ENCODE measurements at places on chromosomes 11 and 22.

- no peak for DNase-seq
These were observed 146.0 kb upstream of the TBCEL start for GRCh38 chr11:120877746-120878365.

- DNase-seq: no peak
These were observed 926 bp upstream of the GALR3 start for GRCh38 chr22:37822079-37822833.

DNA sequence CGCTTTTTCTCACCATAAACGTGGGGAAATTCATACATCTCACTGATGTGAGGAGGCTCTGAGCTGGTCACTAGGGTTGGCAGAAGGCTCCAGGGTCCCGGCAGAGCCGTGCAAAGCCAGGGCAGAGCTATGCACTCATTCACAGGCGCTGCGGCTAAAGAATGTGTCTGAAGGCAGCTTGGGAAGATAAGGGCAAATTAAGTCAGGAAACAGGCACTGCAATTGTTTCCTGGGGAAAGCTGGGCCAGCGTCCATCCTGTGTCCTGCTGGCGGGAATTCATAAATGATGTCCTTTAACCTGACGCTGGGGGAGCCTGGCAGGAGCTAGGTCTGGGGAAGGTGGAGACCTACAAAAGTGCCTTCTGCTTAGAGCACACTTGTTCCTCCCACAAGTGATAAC, 27.6 kb downstream of the PKNOX2 start:
- DNase-seq: no peak

- DNase-seq: no peak
These were observed 6.2 kb downstream of the AMOTL1 start for GRCh38 chr11:94774345-94774744.

GRCh38 chr22:24355574-24355973, 71.8 kb upstream of the ADORA2A start:
- DNase-seq: no peak

- DNase-seq: no peak
These were observed 13.4 kb upstream of the PGA3 start for GRCh38 chr11:61189933-61190332.

- DNase-seq: no peak
These were observed 384.9 kb downstream of the SHANK2 start for GRCh38 chr11:70867281-70868047.

Measured in HFF-Myc (cell line).